ENCODE measurements at places on chromosomes 2 and 18. TPM values are rescaled to one million over a fixed set of nuclear protein-coding genes. Genes with fewer than 3 reads are reported as not detected.

NDUFAF7 gene
- total RNA-seq = 27.1 TPM

DNA sequence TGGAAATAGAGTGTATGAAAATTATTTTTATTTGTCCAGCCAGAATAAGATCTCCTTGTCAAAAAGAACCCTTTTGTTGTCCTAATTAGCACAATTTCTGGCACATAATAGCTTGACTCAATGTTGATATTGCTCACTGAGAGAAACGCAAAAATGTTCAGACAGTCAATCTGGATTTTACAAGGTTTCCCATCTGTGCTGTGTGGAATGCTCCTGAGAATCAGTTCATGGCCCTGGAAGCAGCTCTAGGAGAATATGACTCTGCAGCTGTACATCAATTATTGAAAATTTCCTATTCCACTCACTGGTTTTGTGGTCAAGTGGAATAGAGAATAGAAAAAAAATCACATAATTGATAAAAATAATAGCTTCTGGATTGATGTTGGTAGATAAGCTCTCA is 1582.9 kb upstream of the NXPH2 start:
- DNase-seq = no peak
- no peaks in the 10 kb centered on the region for H3K36me3 ChIP-seq
- no peaks in the 10 kb centered on the region for H3K4me1 ChIP-seq
- no peak overlapping the region for H3K4me3 ChIP-seq
- no peak overlapping the region for H3K27ac ChIP-seq

GRCh38 chr2:2400286-2401038 is 69.4 kb upstream of the MYT1L start:
- H3K27me3 ChIP-seq = no peaks in the 10 kb centered on the region
- H3K27ac ChIP-seq = no peak overlapping the region
- H3K4me1 ChIP-seq = no peaks in the 10 kb centered on the region
- H3K36me3 ChIP-seq = no peaks in the 10 kb centered on the region
- H3K4me3 ChIP-seq = no peak overlapping the region

DNA sequence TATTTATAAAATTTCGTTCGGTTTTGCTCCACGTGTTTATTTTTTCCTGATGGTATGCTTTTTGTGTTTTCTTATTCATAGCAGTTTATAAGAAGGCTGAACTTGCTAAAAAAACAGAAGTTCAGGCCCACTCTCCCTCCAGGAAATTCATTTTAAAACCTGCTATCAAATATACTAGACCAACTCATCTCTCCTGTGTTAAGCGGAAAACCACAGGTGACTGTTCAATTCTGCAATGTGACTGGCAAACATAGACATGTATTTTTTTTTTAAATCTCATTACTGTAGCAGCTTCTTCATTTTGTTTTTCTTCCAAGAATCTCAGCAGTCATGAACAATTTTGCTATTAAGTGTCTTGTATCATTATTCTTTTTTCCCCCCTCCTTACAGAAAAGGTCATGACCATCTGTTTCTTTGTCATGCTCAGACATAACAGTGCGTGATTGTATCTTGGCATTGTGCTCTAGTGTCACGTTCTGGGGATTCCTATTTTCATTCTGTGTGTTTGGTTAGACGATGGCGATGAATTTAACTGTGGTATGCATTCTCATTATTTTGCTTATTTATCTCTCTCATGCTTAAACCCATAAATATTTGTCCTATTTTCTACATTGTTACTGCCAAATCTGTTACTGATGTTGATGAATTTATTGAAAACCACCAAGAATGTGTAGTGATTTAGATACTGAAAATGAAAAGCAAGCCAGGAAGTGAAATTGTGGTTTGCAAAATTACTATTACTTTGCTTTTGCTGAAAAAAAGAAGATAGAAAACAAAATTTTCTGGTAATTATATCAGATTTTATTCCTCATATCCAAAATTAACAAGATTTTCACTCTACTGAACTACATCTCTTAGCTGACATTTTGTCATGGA is 74.6 kb upstream of the UNC80 start:
- peaks cover 2% of the 10 kb centered on the region for H3K27me3 ChIP-seq
- no peak overlapping the region for H3K4me3 ChIP-seq
- H3K27ac ChIP-seq = no peak overlapping the region
- no peaks in the 10 kb centered on the region for H3K36me3 ChIP-seq

- no peak for DNase-seq
- H3K27ac ChIP-seq = no peak overlapping the region
- peaks cover 7% of the 10 kb centered on the region for H3K4me1 ChIP-seq
- peaks cover 19% of the 10 kb centered on the region for H3K27me3 ChIP-seq
- no peaks in the 10 kb centered on the region for H3K36me3 ChIP-seq
These were observed 85.6 kb downstream of the VIT start for GRCh38 chr2:36781907-36782720.

- H3K27me3 ChIP-seq = peaks cover 9% of the 10 kb centered on the region
- no peak overlapping the region for H3K27ac ChIP-seq
These were observed 162.6 kb upstream of the SIX3 start for GRCh38 chr2:44778671-44779476.

DNA sequence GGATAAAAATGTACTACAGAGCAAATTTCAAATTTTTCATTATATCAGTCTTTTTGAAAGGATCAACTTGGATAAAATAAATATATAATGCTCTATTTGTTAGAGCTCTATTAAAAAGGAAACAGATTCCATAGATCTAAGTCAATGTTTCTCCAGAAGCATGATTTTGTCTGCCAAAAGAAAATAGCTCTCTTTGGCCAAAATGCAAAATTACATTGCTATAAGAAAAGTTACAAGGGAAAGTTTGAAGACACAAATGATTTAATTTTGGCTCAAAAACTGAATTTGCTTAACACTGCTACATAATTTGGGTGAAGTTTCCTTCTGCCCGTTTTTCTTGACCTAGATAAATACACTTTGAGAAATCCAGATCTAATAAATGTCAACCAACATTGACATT is 15.7 kb downstream of the C2orf69 start:
- H3K36me3 ChIP-seq = peaks cover 29% of the 10 kb centered on the region
- H3K4me3 ChIP-seq = no peak overlapping the region
- peaks cover 26% of the 10 kb centered on the region for H3K4me1 ChIP-seq
- H3K27me3 ChIP-seq = no peaks in the 10 kb centered on the region
- DNase-seq = no peak

- no peak overlapping the region for H3K4me3 ChIP-seq
- H3K36me3 ChIP-seq = no peaks in the 10 kb centered on the region
- H3K27ac ChIP-seq = no peak overlapping the region
- peaks cover 27% of the 10 kb centered on the region for H3K4me1 ChIP-seq
- DNase-seq = no peak
These were observed 6.5 kb upstream of the STAMBP start for GRCh38 chr2:73822276-73822675.

GRCh38 chr18:74521068-74521725 is 13.1 kb upstream of the CNDP1 start:
- H3K27ac ChIP-seq = no peak overlapping the region
- H3K36me3 ChIP-seq = peaks cover 35% of the 10 kb centered on the region
- no peaks in the 10 kb centered on the region for H3K4me1 ChIP-seq
- H3K27me3 ChIP-seq = no peaks in the 10 kb centered on the region

TUBA4B gene
- not detected for total RNA-seq

VWC2L gene
- not detected for total RNA-seq

CPO gene
- total RNA-seq = not detected

GRCh38 chr2:79876430-79876829 is 363.6 kb downstream of the CTNNA2 start:
- H3K36me3 ChIP-seq = no peaks in the 10 kb centered on the region
- DNase-seq = no peak
- H3K27me3 ChIP-seq = no peaks in the 10 kb centered on the region
- H3K27ac ChIP-seq = no peak overlapping the region
- H3K4me3 ChIP-seq = no peak overlapping the region
